Left lobe of liver (tissue), 2 donors: ENCODE measurements at places on chromosomes 5 and 9. TPM values are rescaled to one million over a fixed set of nuclear protein-coding genes. Genes with fewer than 3 reads are reported as not detected.

Gene GPX3
- total RNA-seq: 199 TPM

- DNase-seq: no peak
These were observed 426.4 kb upstream of the MPDZ start for GRCh38 chr9:13705918-13706317.

Gene PCDHGA8
- total RNA-seq: 0.35 TPM

Gene RNF180
- 4.4 TPM for total RNA-seq

- no peak for DNase-seq
These were observed 194.9 kb downstream of the ATP10B start for GRCh38 chr5:160657068-160657507.

DNA sequence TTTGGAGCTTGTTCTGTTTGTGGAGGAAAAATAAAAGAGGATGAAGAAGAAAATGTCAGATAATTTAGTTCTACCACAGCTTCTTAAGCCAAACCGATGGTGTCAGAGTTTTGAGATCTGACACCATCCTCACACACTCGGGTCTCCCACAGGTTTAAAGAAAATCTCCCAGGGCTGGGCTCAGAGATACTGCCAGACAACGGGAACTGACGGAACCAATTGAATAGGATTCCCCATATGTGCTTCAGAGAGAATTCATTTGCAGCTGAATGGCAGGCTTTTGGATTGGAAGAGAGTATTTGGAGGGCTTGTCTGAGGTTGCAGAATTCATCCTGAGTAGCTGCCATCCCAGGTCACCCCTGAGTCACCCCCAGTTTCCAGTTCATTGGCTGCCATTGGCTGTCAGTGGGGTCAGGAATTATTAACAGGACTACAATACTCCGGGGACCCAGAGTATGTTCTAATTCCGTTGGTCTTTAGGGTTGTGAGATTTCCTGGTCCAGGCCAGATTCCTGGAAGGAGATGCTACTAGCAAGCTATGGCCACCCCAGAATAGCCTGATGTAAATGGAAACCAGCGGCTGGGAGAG, 131.3 kb downstream of the PDZD2 start:
- no peak for DNase-seq

Gene SURF4
- 225 TPM for total RNA-seq

DNA sequence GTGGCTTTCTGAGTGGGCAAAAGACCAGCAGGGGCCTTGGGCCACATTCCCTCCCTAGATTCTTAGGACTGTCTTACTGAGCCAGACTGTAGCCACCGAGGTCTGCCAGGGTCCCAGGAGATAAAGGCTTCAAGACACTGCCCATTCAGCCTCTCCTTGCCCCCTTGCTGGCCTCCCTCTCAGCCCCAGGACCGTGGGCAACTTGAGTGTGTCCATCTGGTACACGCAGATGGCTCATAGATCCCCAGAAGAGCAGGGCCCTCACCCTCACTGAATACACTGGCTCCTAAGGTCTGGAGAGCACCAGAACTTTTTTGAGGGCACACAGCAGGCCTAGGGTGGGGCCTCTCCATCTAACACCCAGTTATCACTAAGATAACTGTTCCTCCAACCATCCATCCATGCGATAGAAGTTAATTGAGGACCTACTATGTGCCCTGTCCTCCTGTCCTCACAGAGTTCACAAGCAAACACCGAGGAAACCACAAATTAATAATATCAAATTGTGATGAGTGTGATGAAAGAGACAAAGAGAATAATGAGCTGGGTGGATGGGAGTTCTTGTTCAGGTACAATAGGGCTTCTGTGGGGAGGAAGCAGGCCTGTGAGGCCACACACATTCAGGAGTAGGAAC, 4.9 kb upstream of the PDGFRB start:
- DNase-seq: no peak

GRCh38 chr9:38091310-38092199, 22.5 kb upstream of the SHB start:
- DNase-seq: peak; percentile 11

GRCh38 chr5:52469420-52469819, 318.3 kb upstream of the ITGA1 start:
- no peak for DNase-seq

GRCh38 chr9:10571699-10572098, 41.1 kb downstream of the PTPRD start:
- no peak for DNase-seq

DNA sequence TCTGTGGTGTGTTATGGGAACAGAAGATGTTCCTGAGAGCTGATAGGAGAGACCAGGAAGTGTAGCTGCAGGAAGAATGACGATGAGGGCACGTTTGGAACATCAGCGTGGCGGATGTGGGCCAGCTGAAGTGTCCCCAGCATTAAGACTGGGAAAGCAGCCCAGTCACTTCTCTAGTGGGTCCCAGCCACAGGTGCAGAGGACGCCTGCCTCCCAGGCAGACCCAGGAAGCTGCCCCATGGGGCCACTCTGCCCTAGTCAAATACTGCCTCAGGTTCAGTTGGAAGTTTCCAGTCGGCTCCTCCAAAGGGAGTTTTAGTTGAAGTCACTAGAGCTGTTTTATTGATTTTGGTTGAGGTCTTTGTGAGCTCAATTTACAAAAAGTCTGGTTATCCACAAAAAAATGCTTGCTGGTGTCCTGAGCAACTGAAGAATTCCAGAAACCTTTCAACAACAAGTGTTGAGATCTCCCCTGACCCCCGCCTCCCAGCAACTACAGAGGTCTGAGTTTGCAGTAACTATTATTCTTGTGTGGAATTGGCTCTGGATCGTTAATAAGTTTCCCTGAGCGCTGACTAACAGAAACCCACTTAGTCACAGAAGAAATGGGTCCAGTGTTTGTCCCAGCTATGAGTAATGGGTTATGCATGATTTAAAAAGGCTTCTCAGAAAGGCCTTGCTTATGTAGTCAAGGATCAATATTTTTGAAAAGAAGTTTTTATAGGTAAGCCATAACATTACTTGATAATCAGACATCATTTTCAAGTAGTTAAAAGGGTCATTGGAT, 294.1 kb downstream of the FANCC start:
- DNase-seq: no peak

- no peak for DNase-seq
These were observed 27.4 kb upstream of the MEGF9 start for GRCh38 chr9:120741701-120742100.

GRCh38 chr5:80239680-80240367, 16.0 kb downstream of the SERINC5 start:
- DNase-seq: no peak

DNA sequence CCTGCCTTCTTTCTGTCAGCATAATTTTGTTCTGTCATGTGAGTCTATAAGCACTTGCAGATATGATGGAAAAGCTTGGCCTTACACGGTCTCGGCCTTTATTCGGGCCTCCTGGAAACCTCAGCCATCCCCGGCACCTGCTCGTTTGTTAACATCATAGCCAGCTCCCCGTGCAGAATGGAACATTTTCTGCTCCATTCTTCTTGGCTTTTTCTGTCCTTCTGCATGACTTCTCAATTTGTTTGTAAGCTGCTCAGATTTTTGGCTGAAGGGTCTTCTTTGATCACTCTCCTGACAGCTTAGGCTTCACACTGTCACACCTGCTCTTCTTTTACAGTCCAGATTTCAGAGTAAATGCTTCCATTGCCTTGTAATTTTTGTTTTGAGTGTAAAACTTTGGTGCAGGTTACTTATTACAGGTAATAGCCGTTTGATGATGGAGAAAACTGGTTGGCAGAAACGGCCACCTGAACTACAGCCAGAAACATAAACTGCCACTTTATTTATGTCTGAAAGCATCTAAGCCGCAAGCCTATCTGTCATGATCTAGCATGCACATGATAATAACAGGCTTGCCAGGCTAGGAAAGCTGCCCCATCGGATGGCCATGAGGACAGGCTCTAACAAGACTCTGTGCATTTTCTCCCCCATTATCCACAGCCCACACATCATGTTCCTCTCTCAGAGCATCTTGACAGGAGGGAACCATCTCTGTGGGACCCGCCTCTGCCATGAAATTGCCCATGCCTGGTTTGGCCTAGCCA, 197.0 kb downstream of the AOPEP start:
- no peak for DNase-seq

Gene PCDHGA1
- 0.10 TPM for total RNA-seq

DNA sequence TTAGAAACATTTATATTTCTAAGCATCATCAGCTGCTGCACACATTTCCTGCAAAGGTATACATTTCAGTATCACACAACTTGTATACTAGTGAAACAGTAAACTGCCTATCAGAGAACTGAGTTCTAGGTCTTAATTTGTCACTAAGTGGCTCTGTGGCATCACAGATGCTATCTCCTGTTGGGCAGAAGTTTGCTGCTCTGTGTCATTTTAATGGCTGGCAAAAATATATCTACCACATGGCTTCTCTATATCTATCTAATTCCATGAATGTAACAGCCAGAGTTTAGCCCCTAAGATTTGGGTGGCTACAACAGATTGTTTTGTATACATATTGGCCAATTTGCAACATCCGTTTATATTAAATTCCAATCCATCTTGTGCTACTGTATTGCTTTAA, 1231.9 kb upstream of the C9orf72 start:
- no peak for DNase-seq

GRCh38 chr9:76932265-76932664, 26.4 kb upstream of the PRUNE2 start:
- no peak for DNase-seq

GRCh38 chr5:83891261-83891660, 170.6 kb upstream of the HAPLN1 start:
- no peak for DNase-seq

- no peak for DNase-seq
These were observed 9.8 kb downstream of the IRX1 start for GRCh38 chr5:3605298-3606010.

- DNase-seq: no peak
These were observed 128.1 kb upstream of the BOD1 start for GRCh38 chr5:173744551-173744950.

GRCh38 chr5:133049726-133050048, 2.1 kb upstream of the HSPA4 start:
- DNase-seq: no peak

Gene PTCD2
- total RNA-seq: 6.5 TPM

Gene CAMK2A
- total RNA-seq: not detected

DNA sequence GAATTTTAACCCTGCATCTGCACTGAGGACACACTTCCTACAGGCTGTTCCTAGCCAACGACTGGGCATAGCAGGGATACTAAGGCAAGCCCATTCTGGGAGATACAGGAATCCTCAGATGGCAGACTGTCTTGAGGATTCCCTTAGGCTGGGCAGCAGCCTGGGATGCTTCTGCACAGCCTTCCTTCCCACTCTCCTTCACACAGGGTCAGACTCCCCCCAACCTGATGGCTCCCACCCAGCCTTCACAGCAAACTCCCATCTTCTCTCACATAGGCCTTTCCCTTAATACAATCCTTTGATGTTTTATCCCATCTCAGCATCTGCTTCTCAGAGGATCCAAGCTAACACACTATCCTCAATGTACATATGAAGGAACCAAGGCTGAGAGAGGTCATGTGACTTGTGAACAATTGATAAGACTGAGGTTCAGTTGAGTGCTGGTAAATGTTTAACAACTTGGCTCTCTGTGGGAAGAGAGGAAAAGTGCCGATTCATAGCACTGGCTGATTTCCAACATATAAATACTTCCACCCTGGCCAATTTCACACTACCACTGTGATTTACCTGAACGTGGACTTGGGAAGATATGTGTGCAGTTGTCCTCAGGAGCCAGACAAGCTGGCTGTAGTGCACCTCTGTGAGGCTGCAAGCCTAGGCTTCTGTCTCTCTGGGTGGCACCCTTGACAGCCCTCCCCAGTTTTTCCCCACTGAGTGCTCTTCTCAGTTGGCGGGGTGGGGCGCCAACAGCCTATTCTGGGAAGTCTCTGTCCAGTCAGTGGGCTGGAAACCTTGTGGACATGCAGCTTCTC, 120.2 kb upstream of the TRIM32 start:
- peak; percentile 77 for DNase-seq

DNA sequence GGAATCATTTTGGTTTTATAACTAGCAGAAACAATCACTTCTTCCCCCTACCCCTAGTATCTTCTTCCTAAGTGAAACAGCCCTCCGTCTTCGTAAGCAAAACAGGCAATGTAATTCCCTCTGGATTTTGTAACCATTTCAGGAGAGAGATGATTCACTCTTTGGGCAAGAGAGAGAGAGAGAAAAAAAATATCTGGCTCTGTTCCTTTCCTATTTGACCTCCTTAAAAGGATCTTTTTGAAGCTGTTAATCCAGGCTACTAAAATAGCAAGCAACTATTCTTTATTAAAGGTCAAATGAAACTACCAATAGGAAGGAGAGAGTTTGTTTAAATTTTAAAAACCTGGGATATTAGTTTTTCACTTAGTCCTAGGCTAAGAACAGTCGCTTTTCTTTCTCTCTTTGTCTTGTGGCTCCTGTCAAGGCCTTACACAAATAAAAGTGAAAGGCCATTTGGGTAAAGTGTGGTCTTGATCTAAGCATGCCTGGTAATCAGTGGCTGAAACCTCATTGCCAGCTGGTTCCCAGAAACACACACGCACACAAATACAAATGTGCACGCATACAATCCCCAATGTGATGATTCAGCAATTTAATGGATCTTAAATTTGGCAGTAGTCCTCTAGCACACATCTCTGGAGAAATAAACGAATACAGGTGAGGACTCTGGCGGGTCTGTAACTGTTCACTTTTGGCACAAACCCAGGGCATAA, 70.2 kb downstream of the PRUNE2 start:
- no peak for DNase-seq

Gene VLDLR
- 2.0 TPM for total RNA-seq

DNA sequence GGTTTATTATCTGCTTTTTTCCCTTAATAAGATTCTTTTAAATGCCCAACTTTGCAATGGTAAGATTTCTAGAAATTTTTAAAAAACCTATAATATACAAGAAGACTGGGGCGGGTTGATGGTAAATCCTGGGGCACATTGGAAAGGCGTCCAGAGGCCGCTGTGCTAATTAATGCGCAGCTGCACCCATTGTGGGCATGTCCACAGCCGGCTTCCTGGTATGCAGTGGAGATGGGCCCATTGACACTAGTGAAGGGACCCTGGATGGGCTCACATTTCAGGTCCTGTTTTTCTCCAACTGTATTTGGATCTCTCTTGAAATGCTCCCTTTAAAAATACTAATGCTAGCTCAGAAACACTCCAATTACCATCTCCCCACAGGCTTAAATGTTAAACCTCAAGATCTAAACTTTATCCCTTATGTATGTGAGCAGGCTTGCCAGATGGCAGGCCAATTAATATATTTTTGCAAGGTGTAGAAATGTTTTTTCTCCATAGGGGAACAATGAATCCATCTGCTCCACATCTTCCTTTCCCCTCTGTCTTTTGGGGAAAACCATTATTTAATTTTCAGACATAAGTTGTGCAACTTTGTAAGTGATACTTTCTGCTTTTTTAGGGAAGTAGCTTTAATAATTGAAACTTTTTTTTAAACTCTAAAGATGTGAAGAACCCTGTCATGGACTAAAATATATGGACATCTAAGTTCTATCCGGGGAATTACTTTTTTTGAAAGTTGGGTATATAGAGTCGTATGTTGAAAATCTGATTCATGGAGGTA, 177.3 kb downstream of the CD180 start:
- DNase-seq: no peak

- DNase-seq: no peak
These were observed 22.1 kb downstream of the MRPL36 start for GRCh38 chr5:1777281-1778137.

DNA sequence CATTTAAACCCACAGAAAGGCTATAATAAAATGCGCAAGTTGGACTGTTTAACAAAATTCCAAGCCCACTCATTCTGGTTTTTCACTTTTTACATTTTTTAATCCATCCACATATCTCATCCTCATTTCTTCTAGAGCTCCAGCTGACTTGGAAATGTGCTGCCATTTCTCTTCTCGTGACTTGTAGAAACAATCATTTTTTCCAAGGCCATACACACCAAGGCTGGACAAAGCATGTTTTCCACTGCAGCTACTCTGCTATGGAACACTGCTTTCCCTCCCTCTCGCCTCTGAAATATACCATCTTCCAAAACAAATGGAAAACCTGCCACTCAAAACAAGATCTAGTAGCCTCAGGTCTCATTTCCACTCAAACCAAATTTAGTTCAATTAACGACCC, 141.1 kb downstream of the ESM1 start:
- no peak for DNase-seq
